Substantia nigra (tissue), 51 donors: ENCODE measurements at places on chromosomes 6 and 20.
A peak's percentile ranks its signal among the peaks of the same experiment; 100 is the strongest.

DNA sequence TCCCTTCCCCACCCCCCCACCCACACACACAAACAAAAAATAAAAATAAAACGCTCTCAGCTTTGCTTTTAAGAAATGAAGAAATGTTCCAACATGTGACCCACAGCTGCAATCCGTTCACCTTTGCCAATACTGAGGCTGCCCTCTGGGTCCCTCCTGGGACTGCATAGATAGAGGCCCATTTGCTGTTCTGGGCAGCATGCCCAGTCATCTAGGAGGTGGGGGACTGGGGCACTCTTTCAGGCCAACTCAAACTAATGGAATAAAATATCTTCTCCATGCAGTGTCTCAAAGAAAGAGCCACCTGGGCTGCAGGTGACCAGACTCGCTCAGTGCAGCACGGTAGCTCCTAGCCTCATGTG lies 79.9 kb downstream of the SLC22A3 start:
- DNase-seq = peak; percentile 9

DNA sequence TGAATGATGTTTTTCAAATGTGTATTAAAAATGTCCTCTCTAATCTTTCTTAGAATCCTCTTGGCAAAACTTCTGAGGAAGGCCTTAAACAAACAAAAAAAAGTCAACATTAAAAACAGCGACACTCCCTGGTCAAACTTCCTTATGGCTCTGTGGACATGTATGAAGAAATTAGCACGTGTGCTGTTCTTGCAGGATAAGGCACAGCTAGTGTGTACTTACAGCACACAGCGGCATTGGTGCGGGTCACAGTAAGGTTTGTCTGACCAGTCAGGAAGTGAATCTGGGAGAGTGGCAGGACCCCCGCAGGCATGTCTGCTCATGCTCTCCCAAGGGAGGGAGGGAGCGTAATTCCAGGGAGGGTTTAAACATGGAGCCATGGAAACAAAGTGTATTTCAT lies 38.8 kb downstream of the SLC22A1 start:
- no peak for DNase-seq

DNA sequence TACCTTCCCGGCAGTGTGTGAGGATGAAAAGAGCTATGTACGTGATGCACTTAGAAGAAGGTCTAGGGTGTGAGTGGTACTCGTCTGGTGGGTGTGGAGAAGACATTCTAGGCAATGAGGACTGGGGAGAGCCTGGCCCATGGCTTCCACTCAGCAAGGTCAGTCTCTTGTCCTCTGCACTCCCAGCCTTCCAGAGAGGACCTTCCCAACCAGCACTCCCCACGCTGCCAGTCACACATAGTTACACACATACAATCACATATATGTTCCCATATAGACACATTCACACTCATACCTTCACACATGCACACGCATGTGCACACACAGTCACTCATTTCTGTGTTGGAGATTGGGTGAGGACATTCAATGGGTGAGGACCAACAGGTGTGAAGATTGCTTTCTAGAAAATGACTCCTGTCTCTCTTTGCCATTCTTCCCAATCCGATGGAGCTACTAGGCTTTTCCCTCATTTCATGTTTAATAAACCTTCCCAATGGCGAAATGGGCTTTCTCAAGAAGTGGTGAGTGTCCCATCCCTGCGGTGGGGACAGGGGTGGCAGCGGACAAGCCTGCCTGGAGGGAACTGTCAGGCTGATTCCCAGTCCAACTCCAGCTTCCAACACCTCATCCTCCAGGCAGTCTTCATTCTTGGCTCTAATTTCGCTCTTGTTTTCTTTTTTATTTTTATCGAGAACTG lies 30.4 kb downstream of the SRSF3 start:
- no peak for DNase-seq

- no peak for DNase-seq
Measured at GRCh38 chr6:130794010-130794697, 33.1 kb upstream of the SMLR1 start.

GRCh38 chr6:38436726-38437465 lies 202.8 kb downstream of the BTBD9 start:
- no peak for DNase-seq

DNA sequence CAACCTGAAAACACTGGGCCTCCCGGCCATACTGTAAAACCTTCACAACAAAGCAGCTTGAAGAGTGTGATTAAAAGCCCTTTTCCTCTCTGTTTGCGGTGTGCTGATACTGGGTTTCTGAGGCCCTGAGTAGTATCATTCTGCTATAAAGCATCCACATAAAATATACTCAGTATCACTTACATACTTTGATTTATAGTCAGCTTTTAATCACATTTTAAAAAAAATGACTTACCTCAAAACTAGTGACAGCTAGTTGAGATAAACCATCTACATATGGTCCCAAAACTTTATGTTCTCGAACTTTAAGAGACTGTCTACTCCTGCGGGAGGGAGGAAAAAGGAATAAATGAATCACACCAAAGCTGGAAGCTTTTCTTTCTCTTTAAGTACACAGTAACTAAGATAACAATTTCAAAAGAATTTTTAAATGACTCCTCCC lies 135.7 kb downstream of the KIF13A start:
- DNase-seq = no peak

DNA sequence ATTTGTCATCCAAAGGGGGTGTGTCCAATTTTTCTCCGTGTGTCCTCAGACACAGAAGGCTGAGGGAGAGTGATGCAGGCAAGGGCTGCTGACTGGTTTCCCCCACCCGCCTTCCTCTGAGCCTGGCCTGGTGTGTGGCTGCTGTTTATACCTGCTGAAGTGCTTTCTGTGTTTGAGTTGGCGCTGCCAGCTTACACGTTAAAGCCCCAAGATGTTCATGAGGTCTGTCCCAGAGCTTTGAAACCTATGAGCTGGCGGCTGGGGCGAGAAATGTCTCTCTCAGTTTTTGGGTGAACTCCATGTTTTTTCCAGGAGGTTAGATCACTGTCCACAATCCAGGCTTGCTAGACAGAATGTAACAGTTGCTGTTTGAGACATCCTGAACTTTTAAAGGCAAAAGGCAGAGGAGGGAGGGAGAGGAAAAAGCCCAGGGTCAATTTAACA lies 69.0 kb upstream of the CCN2 start:
- DNase-seq = no peak

- DNase-seq = no peak
Measured at GRCh38 chr6:27866357-27867050, 45.7 kb downstream of the OR2B2 start.

DNA sequence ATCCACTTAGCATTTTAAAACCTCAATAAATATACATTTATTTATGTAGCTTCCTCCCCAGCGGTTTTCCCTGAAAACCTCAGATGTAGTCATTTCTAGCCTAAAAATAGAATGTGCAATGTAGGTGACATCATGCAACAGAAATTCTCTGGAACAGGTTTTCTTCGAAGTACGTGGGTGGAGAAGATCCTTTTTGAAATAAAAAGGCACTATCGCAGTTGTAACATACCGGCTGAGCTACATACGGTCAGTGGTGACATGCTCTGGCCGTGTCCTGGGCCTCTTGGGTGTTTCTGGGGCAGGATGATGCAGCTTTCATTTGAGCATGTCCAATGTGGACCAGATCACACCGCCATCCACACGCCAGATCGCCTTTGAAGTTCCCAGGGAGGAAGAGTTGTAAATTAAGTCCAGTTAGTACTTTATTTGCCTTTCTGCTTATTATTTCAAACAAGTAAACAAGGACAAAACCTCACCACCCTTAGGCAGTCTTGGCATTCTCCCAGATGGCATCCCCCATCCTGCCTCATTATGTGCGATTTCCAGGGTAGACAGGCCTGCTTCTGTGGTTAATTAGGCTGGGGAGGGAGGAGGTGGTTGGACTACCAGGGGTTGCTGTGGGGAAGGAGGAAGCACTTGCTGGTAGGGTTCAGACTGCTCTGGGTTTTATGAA lies 109.5 kb upstream of the CLDN20 start:
- DNase-seq = no peak

- no peak for DNase-seq
Measured at GRCh38 chr6:71393471-71393870, 104.9 kb downstream of the OGFRL1 start.

DNA sequence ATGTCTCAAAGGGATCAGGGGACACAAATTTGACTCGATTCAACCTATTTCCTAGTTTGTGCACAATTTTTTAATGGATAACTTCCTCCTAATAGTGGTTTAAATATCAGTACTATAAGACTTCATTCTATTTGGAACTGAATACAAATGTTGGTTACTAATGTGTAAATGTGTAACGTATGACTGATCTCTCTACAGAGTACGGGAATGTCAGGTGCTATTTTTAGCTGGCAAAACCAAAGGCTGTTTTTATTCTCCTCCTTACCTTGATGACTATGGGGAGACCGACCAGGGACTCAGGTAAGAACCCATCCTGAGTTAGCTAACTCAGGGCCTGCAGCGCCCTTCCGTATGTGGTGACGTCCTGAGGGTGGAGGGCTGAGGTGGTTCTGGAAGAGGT lies 33.0 kb downstream of the PRPH2 start:
- DNase-seq = no peak

DNA sequence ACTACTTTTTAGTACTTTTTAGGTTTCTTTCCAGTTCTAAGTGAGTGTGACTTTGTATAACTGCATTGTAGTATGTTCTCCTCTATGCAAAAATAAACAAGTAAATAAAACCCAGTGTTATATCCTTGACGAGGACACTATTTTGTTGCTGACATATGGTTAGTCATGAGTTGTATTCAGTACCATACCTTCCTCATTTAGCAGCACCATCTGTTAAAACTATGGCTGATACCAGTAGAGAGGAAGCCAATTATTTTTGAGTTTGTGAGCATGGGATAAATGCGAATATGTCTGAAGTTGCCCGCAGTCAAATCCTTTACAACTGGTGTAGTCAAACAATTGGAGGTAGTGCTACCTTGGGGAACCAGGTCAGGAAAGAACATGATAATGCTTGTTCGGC lies 74.1 kb downstream of the CDKAL1 start:
- DNase-seq = no peak

- DNase-seq = no peak
Measured at GRCh38 chr20:35462351-35462750, 7.0 kb downstream of the CEP250 start.

DNA sequence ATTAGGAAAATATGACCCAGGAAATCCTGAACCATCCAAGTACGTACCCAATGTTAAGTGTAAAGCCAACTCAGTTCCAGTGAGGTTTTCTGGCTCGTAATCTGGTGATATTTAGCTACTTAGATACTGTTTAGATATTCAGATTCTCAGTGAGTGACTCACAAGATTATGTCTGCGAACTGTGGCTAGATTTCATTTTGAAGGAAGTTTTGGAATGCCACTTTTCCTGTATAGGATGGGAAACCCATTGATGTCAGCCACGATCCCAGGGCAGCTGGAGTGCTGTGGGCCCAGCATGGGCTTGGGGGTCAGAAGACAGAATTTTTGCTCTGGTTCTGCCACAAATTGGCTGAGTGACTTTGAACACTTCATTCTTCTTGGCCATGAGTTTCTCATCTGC lies 76.3 kb downstream of the TMEM170B start:
- no peak for DNase-seq

- DNase-seq = no peak
Measured at GRCh38 chr6:105593056-105593690, 190.3 kb upstream of the PREP start.

- no peak for DNase-seq
Measured at GRCh38 chr6:155317186-155317585, 2.9 kb upstream of the TFB1M start.

- DNase-seq = no peak
Measured at GRCh38 chr6:31204751-31205145, 34.3 kb upstream of the POU5F1 start.

- DNase-seq = no peak
Measured at GRCh38 chr6:41037107-41037900, 1.7 kb downstream of the UNC5CL start.

DNA sequence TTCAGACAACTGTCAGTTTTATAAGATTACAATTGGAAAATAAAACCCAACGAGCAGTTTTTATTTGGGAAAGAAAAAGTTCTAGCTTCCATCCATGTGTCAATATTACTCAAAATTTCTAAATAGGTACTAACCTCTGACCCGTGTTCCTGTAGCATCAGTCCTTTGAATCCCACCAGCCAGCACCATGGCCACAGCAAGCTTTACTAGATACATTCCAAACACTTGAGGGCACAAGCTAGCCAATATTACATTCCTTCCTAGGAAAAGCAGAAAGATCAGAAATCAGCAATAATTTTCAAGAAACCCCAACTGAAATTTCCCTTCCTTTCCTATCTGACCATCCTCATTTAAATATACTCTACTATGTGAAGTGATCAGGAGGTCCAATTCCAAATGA lies 19.2 kb downstream of the ASF1A start:
- DNase-seq = no peak

DNA sequence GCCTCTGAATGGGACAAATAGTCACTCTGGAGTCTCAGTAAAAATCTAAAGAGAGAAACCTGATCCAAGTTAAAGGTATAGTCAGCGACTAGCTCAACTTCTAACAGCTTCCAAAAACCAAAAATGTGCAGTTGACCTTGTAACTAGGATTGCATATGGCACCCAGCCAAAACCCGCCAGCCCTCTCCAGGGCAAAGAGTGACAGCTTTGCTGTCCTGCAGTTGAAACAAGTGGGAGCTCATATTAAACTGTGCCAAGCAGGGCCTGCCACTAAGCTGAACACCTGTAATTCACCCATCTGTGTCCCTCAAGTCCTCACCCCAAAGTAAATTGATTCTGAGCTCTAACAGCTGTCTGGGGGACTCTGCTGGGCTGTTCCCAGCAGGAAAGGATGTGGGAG lies 695.3 kb downstream of the MAFB start:
- DNase-seq = no peak

DNA sequence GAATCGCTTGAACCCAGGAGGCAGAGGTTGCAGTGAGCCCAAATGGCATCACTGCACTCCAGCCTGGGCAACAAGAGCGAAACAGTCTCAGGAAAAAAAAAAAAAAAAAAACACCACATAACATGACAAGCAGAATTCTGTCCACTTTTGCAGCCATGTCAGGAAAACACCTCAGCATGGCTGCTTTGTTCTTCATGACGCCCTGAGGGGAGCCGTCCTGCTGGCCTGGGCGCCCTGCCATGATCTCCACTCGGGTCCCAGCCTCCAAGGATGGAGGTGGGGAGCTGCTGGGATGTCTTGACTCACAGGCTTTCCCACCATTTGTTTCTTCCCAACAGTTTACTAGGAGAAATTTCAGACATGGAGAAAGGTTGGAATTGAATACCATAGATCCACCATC lies 42.2 kb downstream of the SNX9 start:
- no peak for DNase-seq

GRCh38 chr20:61644378-61645076 lies 392.5 kb downstream of the CDH4 start:
- DNase-seq = no peak

GRCh38 chr6:14747881-14748520 lies 497.9 kb upstream of the JARID2 start:
- no peak for DNase-seq
